HS-5 (cell line): ENCODE measurements at places on chromosomes 11 and 22.

GRCh38 chr11:34002420-34002819, 49.1 kb upstream of the CAPRIN1 start:
- DNase-seq, result no peak

GRCh38 chr11:107017433-107018218, 650 bp downstream of the GUCY1A2 start:
- no peak for DNase-seq

DNA sequence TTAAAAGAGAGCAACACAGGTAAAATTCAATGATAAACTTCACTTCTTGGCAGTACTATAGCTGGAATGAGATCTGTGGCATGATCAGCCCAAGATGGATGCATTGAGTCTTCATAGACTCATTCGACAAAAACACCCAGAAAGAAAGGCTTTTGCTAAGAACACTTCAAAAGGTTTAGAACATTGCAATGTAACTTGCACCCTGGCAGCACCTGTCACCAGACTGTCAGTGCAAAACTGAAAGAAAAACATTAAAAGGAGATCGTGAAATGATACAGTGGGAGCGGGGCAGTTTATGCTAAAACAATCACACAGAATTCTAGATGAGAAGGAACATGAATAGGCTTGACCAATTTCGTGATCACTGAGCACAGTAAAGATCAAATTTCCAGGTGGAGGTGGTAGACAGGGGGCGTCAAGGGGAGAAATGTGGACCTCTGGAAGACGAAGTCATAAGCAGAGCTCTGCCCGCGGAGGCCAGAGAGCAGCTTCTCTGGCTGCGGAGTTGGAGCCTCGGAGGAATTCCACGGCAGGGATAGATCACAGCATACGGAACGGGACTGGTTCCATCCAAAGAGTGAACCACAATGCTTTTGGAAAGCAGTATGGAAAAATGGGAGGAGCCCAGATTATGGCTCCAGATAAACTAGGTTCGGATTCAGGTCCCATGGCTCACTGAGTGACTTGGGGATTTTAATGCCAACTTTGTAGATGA, 11.9 kb downstream of the VSIG10L2 start:
- DNase-seq, result no peak

DNA sequence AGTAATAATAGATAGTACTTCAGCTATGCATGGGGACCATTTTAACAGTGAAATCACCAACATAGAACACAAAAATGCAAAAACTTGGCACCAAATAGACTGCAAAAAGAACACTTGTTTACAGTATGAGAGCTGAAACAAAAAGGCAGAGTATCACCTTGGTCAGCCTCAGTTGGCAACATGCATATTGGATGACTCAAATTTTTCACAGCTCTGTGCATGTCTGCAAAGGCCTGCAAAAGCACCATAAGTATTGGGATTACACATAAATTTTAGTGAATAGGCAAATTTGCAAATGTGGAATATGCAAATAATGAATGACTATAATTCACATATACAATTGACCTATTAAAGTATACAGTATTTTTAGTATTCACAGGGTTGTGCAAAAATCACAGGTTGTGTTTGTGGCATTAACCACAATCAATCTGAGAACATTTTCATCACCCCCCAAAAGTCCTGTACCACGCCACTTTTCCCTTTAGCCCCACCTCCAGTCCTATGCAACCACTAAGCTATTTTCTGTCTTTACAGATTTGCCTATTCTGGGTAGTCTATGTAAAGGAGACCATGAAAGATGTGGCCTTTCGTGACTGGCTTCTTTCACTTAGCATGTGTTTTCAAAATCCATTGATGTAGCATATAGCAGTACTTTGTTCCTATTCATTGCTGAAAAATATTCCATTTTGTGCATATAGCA, 47.2 kb downstream of the CCDC15 start:
- no peak for DNase-seq

DNA sequence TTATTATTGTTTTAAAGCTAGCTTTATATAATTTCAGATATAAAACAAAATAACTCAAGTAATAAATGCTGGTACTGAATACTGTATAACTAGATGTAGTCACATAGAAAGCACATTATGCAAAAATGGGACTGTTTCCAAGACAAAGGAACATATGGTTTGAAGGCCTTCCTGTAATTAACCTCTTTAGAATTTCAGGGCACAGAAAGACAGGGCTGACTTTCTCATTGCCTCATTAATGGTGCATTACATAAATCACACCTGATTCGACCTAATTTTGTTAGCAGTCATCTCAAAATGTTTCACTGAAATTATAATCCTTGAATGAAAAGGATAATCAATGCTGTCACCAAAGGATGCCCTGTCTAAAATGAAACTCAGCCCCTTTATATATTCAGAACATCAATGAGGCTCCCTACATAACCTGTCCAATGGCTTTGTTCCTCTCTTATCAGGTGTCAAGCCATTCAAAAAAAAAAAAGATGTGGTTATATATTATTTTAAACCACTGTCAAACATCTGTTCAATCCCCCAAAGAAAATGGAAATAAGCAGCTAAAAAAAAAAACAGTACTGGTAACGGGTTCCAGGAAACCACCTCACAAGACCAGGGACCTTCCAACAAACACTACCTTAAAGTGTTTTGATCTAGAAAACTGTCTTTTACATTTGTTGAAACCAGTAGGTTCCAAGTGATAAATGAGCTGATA, 77.4 kb downstream of the FAM168A start:
- no peak for DNase-seq

- no peak for DNase-seq
These were observed at the start of gene SLC1A2 for GRCh38 chr11:35419184-35419829. Gene SLC1A2, minus strand, starts transcription at chr11:35419558. Its CDS starts 592 bp downstream, at chr11:35418966.

GRCh38 chr22:40838486-40838885, 18.0 kb downstream of the ST13 start:
- no peak for DNase-seq

DNA sequence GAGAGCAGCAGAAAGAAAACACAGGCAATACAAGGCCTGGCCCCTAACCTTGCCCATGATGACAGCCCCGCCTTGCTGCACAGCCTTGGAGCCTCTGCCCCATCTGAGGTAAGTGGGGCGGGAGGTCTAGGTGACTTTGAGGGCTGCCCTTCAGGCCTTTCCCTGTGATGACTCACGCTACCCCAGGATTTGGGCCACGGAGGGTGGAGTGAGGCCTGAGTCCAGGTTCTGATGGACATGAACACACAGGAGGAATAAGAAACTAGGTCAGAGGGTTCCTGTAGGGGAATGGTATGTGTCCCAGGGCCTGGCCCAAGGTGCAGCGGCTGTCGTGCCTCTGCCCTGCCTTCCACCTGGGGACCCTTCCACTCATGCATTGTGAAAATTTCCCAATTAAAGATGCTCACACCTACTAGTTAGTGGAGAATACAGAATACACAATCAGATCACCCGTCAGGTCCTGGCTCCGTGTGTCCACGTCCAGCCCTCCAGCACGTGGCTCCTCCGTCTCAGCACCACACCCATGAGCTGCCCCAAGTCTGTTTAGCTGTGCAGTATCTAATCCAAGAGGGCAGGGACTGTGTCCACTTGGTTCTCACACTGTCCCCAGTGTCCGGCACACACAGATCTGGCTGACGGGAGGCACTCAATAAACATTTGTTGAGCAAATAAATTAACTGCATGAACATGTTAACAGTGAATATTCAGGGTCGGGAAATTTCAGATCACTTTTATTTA, 111.0 kb downstream of the CHST1 start:
- no peak for DNase-seq

DNA sequence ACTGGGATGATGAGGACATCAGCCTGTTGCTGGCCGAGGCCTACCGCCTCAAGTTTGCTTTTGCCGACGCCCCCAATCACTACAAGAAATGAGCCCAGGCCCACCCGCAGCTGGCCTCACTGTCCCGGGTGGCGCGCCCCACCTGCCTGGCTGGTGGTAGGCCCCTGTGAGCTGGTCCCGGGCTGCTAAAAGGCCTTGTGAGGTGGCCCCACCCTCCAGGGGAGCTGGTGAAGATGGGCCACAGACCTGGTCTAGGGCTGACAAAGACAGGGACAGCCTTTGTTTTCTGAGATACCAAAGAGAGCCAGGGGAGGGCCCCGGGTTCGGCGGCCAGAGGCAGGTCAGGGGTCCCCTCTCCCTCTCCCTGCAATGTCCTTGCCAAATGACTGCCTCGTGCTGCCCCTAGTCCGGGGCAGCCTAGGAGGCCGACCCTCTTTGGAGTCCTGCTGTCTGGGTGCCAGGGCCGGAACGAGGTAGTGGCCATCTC, 411.1 kb downstream of the TBC1D22A start:
- DNase-seq, result no peak

DNA sequence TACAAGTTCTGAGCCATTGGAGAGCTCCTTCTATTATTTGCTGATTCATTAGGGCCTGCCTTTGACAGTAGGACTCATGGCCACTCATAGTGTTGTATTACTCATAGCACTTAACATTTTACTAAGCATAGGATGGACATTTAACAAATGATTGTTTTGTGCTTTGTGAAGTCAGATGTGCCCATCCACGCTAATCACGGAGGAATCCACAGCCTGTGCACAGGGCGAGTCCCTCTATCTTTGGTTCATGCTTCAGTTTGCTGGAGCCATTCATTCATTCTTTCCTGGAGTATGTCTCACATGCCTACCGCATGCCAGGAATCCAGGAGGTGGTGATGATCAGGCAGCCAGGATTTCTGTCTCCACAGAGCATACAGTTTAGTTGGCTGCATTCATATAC, 254.1 kb downstream of the NTM start:
- DNase-seq, result no peak

DNA sequence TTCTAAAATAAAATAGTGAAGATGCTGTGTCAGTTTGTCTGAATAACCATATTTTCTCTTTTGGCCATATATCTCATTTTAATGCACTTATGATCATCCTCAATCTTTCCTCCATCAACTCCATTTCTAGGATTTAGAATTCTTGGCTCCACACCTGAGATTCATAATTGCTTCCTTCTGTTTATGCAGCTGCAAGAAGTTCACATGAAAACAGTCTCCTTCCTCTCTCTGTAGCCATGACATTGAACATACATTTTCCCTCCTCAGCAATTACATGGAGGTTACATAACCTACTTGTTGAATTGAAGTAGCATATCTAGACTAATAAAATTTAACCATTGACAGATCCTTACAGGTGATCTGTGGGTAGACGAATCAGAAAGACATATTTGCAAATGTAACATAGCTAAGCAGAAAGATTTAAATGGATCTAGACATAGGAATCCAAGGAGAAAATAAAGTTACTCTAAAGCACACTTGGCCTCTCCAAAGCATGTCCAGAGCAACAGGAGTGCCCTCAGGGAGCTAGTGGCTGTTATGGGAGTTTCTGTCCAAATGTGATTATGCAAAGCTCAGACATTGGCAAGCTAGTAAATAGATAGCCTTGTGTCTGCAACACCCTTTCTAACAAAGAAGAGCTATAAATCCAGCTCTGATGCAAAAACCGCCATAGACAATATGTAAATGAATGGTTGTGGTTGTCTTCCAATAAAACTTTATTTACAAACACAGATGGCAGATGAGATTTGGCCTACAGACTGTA, 119.9 kb upstream of the MPPED2 start:
- DNase-seq, result no peak

DNA sequence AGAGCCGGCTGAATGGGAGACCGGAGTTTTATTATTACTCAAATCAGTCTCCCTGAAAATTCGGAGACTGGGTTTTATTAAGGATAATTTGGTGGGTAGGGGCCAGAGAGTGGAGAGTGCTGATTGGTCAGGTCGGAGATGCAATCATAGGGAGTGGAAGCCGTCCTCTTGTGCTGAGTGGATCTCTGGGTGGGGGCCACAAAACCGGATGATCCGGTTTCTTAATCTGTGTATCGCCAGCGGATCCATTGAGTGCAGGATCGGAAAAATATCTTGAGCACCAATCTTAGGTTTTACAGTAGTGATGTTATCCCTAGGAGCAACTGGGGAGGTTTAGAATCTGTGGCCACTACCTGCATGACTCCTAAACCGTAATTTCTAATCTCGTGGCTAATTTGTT, 886 bp upstream of the NIPSNAP1 start:
- no peak for DNase-seq

- no peak for DNase-seq
These were observed 24.8 kb upstream of the FNBP4 start for GRCh38 chr11:47791774-47792430.

DNA sequence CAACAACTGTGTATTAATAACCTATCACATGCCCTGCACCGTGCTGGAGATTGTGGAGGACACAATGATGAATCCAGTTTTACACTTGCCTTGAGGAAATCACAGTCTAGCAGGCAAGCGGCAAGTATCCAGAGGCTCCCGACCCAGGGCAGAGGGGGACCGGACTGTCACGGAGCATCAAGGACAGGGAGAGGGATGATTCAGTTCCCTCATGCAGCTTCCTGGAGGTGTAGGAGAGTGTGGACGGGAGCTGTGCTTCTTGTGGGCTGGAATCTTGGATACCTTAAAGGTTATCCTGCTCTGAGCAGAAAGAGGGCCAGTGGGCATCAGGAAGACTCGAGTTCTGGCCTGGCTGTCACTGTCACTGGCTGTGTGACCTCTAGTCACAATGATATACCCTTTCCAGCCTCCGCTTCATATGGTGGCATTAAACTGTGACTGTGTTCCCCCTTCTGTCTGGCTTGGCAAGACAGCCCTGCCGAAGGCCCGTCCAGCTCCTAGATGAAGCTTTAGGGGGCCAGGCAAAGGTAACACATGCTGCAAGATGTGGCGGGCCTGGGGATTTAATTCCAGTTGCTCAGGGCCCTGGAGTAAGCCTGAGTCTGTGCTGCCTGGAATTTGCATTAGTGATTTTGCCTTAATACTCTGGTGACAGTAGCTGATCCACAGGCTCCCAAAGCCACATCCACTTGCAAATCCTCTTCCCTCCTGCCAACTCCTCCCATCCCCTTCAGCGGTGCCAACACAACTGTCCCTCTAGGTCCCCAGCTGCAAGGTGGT, 162.8 kb downstream of the DSCAML1 start:
- DNase-seq, result no peak

DNA sequence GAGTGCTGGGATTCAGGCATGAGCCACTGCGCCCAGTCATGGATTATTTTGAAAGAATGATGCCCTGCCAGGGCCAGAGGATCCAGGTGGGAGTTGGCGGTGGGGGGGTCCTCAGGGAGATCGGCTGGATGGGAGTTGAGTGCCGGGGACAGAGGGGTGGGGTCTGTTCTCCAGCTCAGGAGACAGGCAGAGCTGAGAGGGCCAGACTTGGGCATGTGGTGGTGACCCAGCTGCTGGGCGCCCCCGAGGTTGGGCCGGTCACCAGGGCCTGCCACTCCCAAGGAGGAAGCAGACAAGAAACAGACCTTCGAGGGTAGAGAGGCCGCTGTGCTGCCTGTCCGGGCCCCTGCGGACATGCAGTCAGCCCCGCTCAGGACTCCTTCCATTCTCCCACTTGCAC, 11.8 kb upstream of the PRODH start:
- DNase-seq, result no peak
